Thyroid gland (tissue), 4 donors: ENCODE measurements at places on chromosomes 4 and X. TPM values are rescaled to one million over a fixed set of nuclear protein-coding genes. Genes with fewer than 3 reads are reported as not detected.

The BEND2 gene
- not detected for total RNA-seq

The BTK gene
- 1.0 TPM for total RNA-seq

The IL13RA2 gene
- 1.2 TPM for total RNA-seq

DNA sequence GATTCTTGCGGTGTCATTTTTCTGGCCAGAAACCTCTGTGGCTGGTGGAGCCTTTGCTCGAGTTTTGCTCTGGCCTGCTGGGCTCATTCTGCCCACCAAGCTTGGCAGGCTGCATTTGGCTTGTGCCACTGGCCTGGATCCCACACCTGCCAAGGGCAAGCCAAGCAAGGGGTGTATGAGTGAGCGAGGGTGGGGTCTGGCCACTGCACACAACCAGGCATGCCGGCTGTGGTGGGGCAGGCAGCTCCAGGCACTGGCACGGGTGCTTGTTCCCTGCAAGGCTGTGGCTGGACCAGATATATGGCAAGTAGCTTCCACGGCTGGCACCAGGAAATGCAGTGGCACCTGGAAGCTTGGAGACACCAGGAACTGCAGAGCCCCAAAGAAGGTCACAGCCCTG, 68.6 kb upstream of the PPP3CA start:
- no peak for DNase-seq

DNA sequence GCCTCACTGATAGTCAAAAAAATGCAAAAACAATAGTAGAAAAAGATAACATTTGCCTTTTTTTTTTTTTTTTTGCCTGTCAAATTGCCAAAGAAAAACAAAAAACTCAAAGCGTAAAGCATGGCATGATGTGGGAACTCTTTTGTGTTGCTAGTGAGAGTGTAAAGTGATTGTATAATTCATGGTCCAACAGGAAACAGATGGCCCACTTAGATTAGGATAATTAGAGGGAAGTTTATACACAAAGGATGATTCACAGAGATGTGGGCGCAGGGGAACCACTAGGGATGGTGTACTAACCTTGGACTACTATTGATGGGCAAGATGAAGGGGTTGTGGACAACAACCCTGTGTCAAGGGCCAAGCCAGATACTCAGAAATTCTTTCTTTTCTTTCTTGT, 16.4 kb downstream of the MCUB start:
- no peak for DNase-seq

GRCh38 chrX:128992107-128992971, 531.0 kb downstream of the SMARCA1 start:
- no peak for DNase-seq

GRCh38 chr4:4761128-4761982, 98.1 kb upstream of the MSX1 start:
- DNase-seq: no peak

The SULT1B1 gene
- total RNA-seq: 0.33 TPM

The RAB9B gene
- 4.1 TPM for total RNA-seq

DNA sequence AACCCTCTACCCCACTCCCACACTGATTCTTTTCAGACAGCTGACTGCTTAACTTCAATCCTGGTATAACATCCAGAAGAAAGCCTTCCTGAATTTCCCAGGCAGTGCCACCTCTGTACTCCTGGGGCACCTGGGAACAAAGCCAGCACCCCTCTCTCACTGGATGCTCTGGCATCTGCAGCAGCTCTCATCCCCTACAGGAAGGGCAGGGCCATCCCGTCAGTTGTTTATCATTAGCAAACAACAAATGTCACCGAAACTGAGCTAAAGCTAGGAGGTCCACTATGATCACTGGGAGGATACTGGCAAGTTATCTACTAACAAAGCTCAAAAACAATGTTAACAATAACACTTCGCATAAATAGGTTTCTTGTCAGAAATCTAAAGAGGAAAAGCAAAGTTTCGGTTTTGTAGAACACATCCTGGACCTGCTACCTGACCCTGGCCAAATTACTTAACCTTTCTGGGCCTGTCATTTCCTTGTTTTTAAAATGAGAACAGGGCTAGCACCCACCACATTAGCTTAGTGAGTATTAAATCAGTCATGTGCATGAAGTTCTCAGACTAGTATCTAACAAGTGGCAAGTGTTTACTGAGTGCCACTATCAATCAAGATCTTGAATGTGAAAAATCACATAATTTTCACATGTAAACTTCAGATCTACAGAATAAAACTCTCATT, 86.6 kb downstream of the NR3C2 start:
- peak; percentile 10 for DNase-seq

DNA sequence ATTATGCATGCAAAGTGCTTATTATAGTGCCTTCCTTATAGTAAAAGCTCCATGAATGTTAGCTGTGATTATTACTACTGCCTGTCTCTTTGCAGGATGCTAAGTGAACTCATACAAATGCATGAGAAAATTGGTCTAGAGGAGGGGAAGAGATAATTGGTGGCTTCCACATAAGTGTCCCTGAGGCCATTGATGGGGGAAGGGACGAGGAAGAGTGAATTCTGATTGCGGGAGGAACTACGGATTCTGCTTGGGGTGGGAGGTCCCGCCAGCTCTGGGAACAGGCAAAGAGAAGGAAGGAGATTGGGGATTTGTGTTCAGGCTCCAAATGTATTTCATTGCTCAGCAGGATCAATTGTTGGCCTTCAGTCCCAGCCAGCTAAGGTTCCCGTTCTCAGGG, 11.6 kb upstream of the ARHGAP36 start:
- DNase-seq: no peak

- no peak for DNase-seq
Measured at GRCh38 chrX:24426921-24427746, 38.0 kb upstream of the PDK3 start.

DNA sequence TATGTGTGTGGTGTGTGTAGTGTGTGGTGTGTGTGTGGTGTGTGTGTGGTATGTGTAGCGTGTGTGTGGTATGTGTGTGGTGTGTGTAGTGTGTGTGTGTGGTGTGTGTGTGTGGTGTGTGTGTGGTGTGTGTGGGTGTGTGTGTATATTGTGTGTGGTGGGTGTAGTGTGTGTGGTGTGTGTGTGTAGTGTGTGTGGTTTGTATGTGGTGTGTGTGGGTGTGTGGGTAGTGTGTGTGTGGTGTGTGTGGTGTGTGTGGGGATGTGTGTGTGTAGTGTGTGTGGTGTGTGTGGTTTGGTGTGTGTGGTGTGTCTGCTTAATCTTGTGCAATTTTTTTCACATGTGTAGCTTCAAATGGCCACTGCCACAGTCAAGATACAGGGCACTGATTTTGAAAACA, 94.5 kb downstream of the CPZ start:
- no peak for DNase-seq

DNA sequence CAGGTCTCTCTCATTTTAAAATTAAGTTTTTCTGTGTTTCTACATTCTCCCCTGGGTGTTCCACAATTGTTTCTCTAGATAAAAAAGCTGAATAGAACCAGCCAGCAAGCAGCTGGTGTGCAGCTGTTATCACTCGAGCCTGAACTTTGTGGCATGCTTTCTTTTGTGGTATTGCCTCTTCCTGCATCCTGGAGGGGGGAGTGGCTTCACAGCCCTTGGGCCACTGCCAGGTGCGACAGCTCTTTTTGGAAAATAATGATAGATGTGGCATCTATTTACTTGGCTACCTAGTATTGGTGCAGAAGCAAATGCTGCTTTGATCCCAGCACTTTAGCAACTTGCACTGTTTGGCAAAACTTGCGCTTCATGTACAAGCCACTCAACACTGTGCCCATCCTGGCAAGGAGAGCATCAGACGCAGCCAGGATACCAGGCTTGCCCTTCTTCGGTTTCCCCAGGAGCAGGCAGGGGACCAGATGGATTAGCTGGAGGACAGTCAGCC, 69.4 kb downstream of the HMGB2 start:
- DNase-seq: peak; percentile 11

- no peak for DNase-seq
Measured at GRCh38 chr4:126859872-126860271, 772.9 kb upstream of the INTU start.

The GLOD5 gene
- total RNA-seq: 3.3 TPM

DNA sequence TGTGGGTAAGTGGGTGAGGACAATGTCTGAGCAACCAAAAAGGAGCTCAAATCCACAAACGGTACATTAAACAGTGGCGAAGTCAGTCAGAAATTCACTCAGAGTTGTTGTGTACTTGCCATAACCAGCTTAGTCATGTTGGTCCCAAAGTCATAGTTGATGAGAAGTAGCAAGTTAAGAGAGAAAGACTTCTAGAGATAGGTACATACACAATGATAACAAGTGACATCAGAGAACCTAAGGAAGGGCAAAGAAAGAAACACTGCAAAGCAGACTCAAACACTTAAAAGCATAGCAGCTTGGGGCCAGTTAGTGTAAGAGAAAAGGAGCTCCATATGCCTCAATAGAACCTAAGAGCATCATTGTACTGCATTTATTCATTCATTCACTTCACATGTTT, 30.2 kb downstream of the DYNLT3 start:
- DNase-seq: no peak

- DNase-seq: no peak
Measured at GRCh38 chr4:175273995-175274753, 356.0 kb downstream of the ADAM29 start.

GRCh38 chr4:155911905-155912304, 8.4 kb downstream of the TDO2 start:
- no peak for DNase-seq

DNA sequence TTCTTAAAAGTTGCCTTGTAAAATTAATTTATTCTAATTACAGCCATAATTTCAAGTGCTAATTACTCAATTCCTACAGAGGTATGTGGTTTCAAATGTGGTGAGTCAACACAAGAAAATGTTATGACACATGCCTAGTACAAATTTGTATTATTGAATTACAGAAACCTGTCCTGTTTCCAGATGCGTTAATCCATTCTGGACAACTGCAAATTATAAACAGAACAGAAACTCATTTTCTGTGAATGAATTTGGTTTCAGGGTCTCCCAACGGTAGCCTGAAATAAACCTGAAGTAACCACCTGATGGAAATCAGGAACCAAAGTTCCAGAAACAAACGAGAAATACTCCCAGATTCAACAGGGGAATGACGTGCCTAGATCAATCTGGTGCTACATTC, 328.6 kb upstream of the F9 start:
- DNase-seq: no peak

DNA sequence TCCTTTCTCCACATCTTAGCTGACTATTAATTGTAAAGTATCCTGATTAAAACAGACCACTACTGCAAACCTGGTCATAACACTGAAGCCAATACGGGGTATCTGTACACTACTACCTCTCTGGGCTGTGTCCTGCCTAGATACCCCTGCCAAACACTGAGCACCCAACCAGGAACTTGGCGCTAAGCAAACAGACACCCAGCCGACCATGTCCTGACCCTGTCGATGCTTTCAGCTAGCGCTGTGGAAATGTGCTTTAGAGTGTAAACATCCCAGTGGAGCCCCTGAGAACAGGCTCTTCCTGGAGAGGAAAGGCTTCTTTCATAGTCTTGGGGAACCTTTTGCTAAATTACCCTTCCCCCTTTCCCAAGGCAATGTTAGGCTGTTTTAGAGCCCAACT, 52.9 kb downstream of the CCNG2 start:
- peak; percentile 78 for DNase-seq

The NSUN7 gene
- 18.8 TPM for total RNA-seq

- no peak for DNase-seq
Measured at GRCh38 chr4:94364527-94364926, 21.9 kb upstream of the HPGDS start.

The DCAF12L2 gene
- not detected for total RNA-seq

The RRH gene
- 1.6 TPM for total RNA-seq

The NDP gene
- total RNA-seq: 0.81 TPM

GRCh38 chr4:48190839-48191238, 56.8 kb upstream of the TXK start:
- DNase-seq: no peak

DNA sequence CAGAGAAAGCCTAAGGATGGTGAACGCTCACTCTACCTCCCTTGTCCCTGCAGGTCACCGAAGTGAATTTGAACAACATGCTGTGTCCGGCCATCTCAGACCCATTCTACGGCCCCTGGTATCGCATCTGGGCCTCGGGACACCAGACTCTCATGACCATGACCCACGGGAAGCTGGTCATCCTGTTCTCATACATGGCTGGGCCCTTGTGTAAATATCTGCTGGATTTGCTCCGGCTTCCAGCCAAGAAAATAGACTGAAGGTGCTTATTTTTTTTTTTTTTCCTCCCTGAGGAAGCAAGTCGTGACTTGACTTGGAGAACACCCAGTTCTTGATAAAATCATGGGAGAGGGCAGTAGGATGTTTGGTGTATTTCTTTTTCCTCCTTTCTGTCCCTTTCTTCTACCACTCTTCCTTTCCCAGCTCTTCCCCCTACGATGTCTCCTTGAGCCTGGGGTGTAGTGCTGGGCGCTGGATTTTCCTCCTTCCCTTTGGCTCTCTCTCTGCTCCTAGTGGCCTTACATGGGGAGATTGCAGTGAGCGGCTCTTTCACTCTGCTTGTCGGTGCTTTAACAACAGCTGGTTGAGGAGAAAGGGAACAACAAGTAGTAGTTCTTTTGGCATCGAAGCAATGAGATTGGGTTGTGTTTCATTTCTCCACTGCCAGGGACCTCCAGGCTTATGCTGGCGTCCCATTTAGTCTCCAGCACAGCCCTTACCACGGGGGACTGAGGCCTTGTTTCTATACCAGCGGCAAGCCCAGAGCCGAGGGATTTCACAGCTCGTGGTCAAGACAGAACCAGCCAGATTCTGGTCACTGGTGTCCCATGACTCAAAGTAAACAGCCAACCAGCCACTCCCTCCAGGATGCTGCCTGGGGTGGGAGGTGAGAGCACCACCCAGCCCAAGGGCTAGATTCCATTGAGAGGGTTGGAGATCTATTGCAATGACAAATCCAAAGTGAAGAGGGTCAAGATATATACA, 144.4 kb downstream of the AMMECR1 start:
- DNase-seq: peak; percentile 35

The UGT2A3 gene
- total RNA-seq: not detected

DNA sequence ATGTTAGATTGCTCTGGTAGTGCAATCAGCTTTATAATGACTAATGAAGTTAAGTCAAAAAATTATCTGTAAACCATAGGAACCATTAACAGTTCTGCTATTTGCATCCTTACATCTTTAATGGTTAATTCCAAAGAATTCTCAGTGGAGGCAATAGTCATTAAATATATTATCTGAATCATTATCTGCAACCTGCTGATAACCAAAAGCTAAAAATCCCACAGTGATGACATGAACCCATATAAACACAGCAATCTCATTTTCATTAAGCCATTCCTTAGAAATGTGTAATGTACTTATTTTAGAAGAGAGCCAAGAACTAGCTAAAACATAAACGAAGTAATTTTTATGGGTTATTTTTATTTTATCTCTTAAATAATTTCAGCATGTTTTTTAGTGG, 60.2 kb downstream of the MAGEB16 start:
- DNase-seq: no peak
